Mesenteric fat pad (tissue), 1 donor: ENCODE measurements at places on chromosomes 13 and 19. TPM values are rescaled to one million over a fixed set of nuclear protein-coding genes. Genes with fewer than 3 reads are reported as not detected.

DNA sequence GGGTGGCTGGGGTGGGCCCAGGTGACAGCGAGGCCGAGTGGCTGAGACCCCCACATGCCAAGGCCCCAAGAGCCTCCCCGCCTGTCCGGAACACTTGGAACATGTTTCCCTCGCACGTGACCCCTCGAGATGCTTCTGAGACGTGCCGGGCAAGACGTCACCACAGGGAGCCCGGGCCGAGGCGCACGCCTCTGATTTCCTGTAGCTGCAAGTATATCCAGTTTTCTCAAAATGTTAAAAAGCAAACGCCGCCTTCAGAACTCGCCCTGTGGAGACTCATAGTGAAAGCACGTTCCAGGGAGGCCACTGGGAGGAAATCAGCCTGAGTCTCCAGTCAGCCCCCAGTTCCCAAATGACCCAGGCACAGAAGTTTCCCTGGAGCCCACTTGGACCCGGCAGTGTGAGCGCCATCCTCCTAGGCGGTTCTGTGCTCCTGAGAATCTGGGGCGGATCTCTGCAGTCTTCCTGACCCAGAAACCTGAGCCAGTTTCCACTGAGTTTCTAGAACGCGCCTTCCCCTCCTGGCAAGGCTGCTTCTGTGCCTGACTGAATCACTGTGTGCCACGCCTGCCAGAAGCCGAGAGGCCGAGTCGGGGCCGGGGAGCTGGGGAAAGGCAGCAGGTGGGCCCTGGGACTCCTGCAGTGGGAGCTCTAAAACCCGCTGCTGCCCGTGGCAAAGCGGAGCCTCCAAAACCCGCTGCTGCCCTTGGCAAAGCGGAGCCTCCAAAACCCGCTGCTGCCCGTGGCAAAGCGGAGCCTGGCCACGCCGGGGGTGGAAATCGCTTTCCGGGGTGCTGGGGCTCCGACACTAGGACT, 179.3 kb downstream of the KDM4B start:
- no peak for DNase-seq

DNA sequence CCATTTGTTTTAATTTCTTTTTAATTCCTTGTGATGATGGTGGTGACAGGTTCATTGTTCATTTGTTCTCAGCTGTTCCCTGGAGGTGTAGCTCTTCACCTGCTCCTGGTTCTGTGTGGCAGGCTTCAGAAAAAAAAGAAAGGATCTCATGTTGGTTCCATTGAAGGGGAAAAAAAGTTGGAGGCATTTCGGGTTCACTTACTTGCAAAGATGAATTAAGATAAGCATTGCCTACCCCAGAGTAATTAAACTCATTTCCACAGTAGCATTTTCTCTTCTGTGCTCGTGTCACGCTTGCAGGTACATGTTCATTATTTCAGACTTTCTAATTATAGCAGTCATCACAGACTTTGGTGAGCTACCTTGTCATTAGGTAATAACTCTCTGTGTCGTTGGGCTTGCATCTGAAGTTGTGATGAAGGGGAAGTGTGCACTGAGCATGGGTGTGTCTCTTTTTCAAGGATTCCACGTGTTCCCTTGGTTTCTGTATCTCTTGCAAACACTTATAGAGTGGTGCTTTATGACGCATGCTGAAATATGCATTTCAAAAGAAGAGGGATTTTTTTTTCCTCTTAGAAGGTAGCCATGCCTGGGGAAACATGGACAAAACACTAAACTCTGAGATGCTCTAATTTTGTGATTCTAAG, 69.1 kb downstream of the MTUS2 start:
- DNase-seq = no peak

- DNase-seq = peak; percentile 76
Measured at GRCh38 chr19:35569281-35569781, 5.9 kb upstream of the ATP4A start.

DNA sequence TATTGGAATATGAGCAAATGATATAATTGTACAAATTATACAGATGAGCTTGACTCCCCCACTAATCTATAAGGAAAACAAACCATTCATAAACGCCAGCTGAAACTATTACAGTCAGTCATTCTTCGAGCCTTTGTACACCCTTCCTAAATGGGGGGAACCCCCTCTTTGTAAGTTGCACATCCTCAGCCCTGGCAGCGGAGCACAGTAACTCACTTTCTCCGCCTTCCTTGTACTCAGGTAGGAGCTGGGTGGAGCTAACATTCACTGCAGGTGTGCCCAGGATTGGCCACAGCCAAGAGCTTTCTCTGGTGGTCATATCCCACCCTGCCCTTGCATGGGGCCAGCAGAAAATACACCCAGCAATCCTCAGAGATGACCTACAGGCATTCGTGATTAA, 28.6 kb downstream of the PIN1 start:
- no peak for DNase-seq

Gene MATK
- 3.3 TPM for total RNA-seq

Gene ELAVL3
- total RNA-seq = not detected

Gene PPM1N
- 1.1 TPM for total RNA-seq

GRCh38 chr13:23605831-23606230, 35.6 kb downstream of the TNFRSF19 start:
- DNase-seq = no peak

GRCh38 chr13:108919036-108919907, 289.9 kb downstream of the MYO16 start:
- DNase-seq = no peak

- DNase-seq = no peak
Measured at GRCh38 chr19:48867123-48867745, 1.2 kb downstream of the PLEKHA4 start.

DNA sequence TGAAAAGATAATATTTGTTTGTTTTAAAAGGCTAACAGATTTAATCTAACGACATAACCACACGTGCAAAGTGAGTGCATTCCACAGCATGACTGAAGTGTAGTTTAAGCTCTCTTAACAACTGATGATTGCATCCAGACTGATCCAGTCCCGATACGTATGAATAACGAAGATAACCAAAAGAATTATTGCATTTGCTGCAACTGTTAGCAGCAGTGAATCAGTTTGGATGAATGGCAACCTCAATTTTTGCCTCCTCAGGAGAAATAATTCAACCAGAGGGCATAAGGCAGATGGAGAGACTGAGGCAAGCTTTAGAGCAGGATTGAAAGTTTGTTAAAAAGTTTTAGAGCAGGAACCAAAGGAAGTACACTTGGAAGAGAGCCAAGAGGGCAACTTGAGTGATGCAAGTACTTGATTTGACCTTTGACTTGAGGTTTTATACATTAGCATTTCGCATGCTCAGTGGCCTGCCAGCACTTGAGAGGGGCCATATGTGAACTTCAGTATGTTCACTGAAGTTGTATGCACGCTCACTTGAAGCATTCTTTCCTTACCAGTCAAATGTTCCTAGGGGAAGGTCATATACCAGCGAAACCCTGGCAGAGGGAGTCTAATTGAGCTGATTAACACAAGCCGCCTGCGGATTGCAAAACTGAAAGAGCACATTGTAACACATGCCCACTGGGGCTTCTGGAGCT, 835.0 kb upstream of the PCDH20 start:
- no peak for DNase-seq

GRCh38 chr19:43465468-43466120, at the start of gene LYPD3:
Gene LYPD3 (minus strand): TSS chr19:43465608. CDS start chr19:43465571, 37 bp downstream.
- no peak for DNase-seq
